ENCODE measurements at places on chromosomes 6 and 20. TPM values are rescaled to one million over a fixed set of nuclear protein-coding genes. Genes with fewer than 3 reads are reported as not detected.

The CCN6 gene
- not detected for total RNA-seq

The TLDC2 gene
- total RNA-seq = not detected

GRCh38 chr20:12891643-12892042 lies 117.1 kb upstream of the SPTLC3 start:
- DNase-seq = peak; percentile 40

- DNase-seq = no peak
Observed at GRCh38 chr6:139380611-139381010, 6.2 kb upstream of the CITED2 start.

DNA sequence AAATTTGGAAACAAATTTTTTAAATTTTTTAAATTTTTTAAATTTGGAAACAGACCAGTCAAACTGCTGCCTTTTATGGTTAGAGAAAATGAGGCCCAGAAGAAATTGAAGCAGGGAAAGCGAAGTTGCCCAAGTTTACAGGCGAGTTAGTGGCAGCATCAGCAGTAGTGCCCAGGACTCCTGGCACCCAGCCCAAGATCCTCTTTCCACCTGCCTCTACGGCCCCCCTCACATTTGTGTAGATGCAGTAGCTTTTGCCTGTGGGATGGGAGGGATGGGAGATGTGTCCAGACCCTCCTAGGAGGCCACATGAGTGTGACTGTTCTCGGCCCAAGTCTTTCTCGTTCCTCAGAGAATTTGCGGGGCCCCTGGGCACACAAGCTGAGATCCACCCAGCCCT lies 49.8 kb downstream of the HNF4A start:
- no peak for DNase-seq

- no peak for DNase-seq
Observed at GRCh38 chr20:48684501-48685041, 143.2 kb downstream of the PREX1 start.

DNA sequence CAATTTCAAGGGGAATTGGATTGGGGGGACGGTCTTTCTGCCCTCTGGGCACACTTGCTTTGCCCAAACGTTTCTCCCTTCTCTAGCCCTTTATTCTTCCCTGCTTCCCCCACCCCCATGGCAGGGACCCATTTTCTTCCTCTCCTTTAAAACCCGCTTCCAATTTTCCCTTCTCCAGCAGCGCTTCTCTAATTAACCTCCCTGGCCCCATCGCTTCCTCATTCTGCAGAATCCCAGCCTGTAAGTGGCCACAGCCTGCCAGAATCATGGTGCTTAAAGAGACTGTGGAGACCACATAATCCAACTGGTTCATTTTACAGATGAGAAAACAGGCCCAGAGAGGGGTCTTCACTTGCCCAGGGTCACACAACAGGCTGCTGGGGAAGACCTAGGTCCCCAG lies 61.4 kb downstream of the CPNE5 start:
- DNase-seq = no peak

- peak; percentile 82 for DNase-seq
Observed at GRCh38 chr20:47205577-47206123, 150.8 kb downstream of the ZMYND8 start.

- DNase-seq = no peak
Observed at GRCh38 chr20:37727957-37728634, 34.3 kb downstream of the CTNNBL1 start.

DNA sequence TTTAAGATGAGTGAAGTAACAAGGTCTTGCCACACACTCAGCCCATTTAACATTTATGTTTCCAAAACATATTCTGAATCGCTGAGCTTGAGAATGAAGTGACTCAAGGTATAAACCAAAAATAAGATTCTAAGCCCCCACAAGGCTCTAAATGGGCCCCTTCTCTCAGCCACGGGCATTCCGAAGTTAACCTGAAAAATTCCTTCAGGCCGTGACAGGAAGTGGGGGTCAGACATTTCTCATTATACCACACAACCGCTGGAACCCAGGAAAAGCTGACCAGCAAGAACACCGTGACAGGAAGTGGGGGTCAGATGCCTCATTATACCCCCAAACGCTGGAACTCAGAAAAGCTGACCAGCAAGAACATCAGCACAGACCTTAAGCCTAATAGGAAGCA lies 247.9 kb downstream of the ERMARD start:
- DNase-seq = no peak

DNA sequence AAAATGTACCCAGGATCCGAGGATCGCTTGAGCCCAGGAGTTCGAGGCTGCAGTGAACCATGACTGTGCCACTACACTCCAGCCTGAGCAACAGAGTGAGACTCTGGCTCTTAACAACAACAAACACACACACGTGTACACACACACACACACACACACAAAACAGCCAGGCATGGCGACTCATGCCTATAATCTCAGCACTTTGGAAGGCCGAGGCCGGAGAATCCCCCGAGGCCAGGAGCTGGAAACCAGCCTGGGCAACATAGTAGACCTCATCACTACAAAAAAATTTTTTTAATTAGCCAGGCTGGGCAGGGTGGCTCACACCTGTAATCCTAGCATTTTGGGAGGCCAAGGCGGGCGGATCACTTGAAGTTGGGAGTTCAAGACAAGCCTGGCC lies 23.3 kb upstream of the ARFGEF2 start:
- DNase-seq = no peak

- no peak for DNase-seq
Observed at GRCh38 chr20:46058599-46059281, 29.7 kb downstream of the SLC12A5 start.

- peak; percentile 83 for DNase-seq
Observed at GRCh38 chr6:160428069-160428430, 79.9 kb downstream of the SLC22A3 start.

The TMEM244 gene
- not detected for total RNA-seq

The CD24 gene
- 0.75 TPM for total RNA-seq

GRCh38 chr6:90293319-90293953 lies 3.2 kb downstream of the BACH2 start:
- DNase-seq = no peak

The SRSF3 gene
- 122 TPM for total RNA-seq

The HLA-DRB1 gene
- 27.5 TPM for total RNA-seq

DNA sequence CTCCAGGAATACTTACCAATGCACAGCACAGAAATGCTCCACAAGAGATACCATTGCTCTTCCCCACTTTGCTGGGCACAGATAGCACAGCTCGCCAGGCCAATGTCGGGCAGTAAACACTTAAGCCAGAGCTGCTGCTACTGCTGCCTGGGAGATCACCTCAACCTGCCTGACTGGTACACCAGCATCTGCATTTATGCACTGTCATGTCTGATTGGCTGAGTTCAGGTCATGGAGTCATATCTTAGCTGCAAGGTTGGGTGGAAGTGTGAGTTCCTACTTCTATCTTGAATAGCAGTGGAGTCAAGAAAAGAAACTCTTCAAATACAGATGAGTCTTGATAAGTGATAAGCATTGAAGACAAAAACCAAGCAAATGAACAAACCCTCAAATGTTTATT lies 10.9 kb upstream of the ADGRF4 start:
- DNase-seq = no peak

The CCN5 gene
- 15.8 TPM for total RNA-seq

- DNase-seq = no peak
Observed at GRCh38 chr6:119653329-119653728, 303.8 kb upstream of the MAN1A1 start.

GRCh38 chr20:25324412-25324811 lies 66.2 kb downstream of the ABHD12 start:
- DNase-seq = peak; percentile 71

The C20orf202 gene
- total RNA-seq = 0.35 TPM

DNA sequence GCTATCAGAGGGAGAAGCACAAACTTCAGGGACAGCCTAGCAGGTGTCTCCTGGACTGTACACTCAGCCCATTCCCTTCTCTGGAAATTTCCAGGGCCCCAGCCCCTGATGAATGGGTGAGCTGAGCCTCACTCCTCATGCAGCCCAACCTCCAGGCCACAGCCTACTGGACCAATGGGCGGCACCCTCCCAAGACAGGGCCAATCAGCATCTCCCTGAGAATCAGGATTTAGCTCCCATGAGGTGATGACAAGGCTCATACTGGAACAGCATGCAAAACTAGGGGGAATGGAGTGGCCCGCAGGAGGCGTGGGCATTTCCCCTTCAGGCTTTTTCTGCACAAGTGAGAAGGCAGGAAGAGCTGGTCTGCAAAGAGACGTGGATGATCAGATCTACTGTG lies 29.0 kb downstream of the NFATC2 start:
- no peak for DNase-seq

DNA sequence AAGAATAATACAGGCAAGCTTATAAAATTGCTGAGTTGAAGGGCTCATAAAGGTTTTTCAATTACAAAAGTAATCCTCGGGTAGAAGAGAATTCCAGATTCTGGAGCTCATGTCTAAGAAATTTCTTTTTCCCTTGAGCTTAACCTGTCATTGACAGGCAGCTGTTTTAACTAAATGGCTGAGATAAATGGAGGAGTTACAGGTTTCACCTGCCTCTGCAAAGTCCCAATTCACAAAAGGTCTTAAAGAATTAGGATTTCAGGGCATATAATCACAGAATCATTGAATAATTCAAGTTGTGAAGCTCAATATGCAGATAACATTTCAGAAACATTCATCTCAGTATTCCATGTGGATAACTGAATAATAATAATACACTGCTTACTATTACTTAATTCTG lies 660.1 kb upstream of the NRSN1 start:
- DNase-seq = no peak

DNA sequence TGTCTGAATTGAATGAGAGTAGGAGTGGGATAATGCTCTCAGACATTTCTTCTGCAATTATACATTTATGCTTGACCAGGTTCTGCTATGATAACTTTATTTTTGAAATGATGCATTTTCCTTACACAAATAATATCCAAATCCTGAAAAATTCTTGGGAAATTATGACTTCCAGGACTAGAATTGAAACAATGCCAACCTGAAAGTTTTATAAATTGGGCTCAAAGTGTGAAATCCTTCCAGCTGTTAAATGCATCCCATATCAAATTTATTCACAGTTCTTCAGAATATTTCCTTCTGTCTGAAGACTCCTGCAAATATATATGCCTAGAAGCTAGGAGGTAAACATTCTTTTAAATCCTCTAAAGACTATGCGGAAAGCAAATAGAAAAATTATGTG lies 155.7 kb upstream of the EYA4 start:
- DNase-seq = no peak

The BMP2 gene
- 2.5 TPM for total RNA-seq

GRCh38 chr20:39778431-39778830 lies 816.3 kb downstream of the DHX35 start:
- no peak for DNase-seq

The HLA-DMB gene
- 10.4 TPM for total RNA-seq

The COL21A1 gene
- total RNA-seq = 20.8 TPM

- no peak for DNase-seq
Observed at GRCh38 chr20:56925082-56925830, 296.1 kb downstream of the TFAP2C start.

The ATP9A gene
- total RNA-seq = 18.0 TPM

- DNase-seq = no peak
Observed at GRCh38 chr6:153058909-153059308, 56.4 kb upstream of the MTRF1L start.

DNA sequence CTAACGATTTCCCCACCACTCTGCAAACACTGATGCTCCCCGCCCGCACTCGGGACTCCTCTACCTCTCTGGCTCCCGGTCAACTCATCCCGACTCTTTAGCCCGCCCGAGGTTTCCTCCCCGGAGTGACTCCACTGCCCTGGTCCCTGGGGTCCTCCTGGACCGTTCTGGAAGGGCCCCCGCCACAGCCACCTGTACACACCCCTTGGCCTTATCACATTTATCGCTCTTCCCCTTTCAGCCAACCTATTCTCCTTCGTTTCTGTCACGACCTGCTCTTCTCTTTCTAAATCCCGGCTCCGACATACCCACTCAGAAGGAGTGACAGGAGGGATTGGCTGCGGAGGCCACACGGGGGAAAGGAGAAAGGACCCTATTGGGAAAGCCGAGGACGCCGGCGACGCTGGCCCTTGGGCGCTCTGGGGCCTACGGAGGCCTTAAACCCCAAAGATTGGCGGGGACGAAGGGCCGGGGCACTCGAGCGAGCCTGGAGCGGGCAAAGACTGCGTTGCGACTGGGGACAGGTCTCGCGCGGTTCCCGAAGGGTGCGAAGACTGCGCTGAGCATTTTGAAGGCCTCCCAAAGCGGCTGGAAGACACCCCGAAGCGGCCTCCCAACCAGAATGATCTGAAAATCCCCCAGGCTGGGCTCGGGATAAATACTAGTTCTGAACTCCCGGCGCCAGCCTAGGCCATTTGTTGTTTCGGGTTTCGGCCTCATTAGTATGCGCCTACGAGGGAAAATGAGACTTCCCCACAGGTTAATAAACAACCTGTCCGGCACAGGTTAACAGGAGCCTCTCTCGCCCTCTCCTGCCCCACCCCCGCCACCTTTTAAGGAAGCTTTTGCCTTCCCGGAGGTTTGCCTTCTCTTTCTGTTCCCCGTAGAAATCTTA lies 9.2 kb downstream of the SIM1 start:
- no peak for DNase-seq

The OVOL2 gene
- total RNA-seq = not detected

The RWDD2A gene
- 2.8 TPM for total RNA-seq

DNA sequence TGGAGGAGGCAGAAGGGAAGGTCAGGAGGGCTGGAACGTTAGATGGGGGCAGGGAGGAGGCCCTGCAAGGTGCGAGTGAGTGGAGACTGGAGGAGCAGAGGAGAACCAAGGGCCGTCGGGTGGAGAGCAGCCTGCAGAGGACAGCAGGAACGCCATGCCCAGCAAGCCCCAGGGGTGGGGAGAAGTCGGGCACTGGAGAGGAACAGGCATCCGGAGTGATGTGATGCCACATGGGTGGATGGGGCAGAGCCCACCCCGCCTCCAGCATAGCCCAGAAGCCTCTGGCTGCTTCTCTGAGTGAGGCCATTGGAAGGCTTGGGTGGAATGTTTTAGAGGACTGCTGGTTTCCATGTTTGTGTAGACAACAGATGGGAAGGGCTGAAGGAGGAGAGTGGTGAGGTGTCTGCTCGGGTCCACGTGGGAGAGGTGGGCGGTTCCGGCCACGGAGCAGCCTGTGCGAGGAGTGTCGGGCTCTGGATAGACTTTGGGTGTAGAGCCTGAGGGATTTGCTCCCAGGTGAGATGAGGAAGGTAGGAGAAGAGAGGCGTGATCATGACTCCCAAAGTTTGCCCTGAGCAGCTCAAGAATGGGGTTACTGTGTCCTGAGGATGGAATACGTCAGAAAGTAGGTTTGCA lies 221.4 kb downstream of the SMOC2 start:
- DNase-seq = no peak

The TSPO2 gene
- not detected for total RNA-seq

The NDUFAF4 gene
- 101 TPM for total RNA-seq

DNA sequence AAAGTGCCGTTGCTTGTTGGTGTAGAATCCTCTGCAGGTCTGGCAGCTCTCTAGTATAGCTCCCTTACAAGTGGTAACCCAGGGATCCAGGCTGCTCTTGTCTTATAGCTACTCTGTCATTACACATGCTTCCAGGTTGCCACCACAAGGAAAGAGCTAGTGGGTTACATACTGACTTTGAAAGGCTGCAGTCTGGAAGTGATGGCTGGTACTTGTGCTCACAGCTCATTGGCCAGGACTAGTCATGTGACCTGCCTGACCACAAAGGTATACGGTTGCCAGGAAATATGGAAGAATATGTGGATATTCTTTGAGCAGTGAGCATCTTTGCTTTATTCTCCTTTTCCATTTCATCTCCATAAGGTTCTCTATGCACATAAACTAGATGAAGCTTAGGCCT lies 46.0 kb downstream of the RREB1 start:
- DNase-seq = no peak

Measured in Right ventricle myocardium superior (tissue), 1 donor.